ENCODE measurements at places on chromosomes 5 and 9.

GRCh38 chr5:67591491-67591890 lies 394.9 kb upstream of the CD180 start:
- no peak for DNase-seq

GRCh38 chr5:157842787-157843186 lies 16.2 kb downstream of the CLINT1 start:
- DNase-seq, result no peak

- DNase-seq, result no peak
These were observed 328.9 kb upstream of the MEF2C start for GRCh38 chr5:89211836-89212235.

GRCh38 chr9:129619787-129620668 lies 873 bp downstream of the C9orf50 start:
- no peak for DNase-seq

GRCh38 chr5:135018457-135018856 lies 15.6 kb downstream of the PITX1 start:
- DNase-seq, result no peak

DNA sequence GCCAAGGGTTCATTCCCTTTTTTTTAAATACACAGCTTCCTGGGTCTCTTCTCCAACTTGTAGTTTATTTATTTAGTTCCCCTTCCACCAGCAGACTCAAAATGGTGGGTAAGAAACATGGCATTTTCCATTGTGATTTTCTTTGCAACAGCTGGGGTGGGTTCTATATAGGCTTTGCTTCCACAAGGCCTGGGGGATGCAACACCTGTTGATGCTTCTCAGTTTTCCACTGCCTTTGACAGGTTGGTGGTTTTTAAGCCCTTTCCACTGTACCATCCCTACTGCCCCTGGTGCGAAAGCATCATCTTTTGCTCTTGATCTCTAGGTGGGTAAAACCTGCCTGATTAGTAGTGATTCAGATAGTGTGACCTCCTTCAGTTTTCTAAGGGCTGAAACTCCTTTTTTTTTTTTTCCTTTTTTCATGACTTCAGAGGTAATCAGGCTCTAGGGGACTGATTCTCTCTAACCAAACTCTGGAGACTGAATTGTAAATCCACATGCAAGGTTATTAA lies 8.5 kb downstream of the KDM3B start:
- DNase-seq, result no peak

- no peak for DNase-seq
These were observed 42.2 kb downstream of the PTTG1 start for GRCh38 chr5:160463740-160464465.

DNA sequence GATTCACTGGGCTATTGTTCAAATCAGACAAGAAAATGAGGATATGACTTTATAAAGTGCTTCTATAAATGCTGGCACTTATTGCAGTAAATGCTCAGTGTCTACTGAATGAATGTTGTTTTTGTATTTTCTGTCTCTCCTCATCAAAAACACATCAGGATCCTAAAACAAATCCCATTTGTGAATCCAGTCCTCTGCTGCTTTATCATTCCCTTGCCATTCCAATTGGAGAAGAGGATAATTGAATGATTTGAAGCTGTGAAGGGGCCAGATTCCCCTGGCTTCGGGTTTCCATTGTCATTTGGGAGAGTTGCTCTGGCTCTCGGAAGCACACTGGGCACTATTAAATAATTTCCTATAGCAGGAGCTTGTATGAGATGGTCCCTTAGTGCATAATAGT lies 666.8 kb downstream of the ACTL7B start:
- no peak for DNase-seq

- no peak for DNase-seq
These were observed 8.2 kb downstream of the COL27A1 start for GRCh38 chr9:114163517-114163951.

DNA sequence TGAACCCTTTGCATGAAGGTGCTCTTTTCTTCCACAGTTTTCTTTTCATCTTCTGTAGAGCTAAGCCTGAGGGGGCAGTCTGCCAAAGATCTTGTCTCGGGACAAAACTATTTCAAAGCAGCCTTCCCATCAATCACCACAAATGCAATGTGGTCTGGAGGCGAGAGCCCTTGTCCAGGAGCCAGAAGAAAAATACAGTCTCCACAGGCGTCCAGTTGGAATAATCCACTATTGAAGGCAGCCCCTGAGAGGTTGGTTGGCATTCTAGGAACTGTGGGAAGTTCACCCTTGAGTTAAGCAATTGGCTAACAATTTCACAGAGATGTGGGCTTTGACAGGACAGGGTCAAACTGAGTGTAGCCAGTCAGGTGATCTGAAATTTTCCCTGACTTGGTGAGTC lies 72.0 kb downstream of the SEMA6A start:
- DNase-seq, result no peak

DNA sequence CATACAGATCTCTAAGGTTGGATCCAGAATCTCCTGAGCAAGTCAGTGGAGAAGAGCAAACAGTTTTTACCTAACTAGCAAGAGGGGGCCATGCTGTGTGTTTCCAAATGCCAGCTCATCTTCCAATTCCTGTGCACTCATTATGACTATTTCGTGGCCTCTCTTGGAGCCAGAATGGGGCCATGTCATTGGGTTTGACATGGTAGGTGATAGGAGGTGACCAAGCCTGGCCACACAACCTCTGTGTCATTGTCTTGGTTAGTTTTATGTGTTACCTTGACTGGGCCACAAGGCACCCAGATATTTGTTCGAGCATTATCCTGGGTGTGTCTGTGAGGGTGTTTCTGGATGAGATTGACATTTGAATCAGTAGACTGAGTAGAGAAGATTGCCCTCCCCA lies 206.2 kb downstream of the HSPA4 start:
- DNase-seq, result no peak

- no peak for DNase-seq
These were observed 456.0 kb upstream of the MEF2C start for GRCh38 chr5:89338935-89339334.

Data from NCI-H1417 treated with DMSO at 0.1 percent for 48 hours (cell line).